GM13976 (cell line): ENCODE measurements at places on chromosomes 2 and 18.

GRCh38 chr2:68256093-68256450, 3.7 kb upstream of the PPP3R1 start:
- DNase-seq: no peak

- no peak for DNase-seq
These were observed 54.9 kb upstream of the CYP1B1 start for GRCh38 chr2:38130876-38131275.

GRCh38 chr2:174121175-174121574, 127.2 kb downstream of the OLA1 start:
- no peak for DNase-seq

- DNase-seq: no peak
These were observed 131.3 kb upstream of the SMIM21 start for GRCh38 chr18:75558790-75559189.

DNA sequence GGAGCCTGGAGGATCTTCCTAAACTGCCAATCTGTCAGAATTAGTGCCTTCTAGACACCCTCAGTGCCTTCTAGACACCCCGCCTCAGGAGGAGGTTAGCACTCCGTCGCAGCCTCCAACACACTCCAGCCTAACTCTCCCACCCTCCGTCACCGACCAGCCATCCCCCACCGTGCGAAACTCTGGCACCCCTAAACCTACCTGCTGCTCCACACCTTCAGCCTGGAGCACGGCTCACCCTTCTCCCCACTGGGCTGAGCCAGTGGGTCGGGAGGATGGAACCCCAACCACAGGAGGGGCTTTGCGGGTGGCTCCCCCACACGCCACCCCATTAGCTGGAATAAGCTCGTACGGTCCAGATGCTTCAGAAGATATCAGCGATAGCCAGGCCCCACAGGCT, 468.9 kb upstream of the HS6ST1 start:
- DNase-seq: no peak

DNA sequence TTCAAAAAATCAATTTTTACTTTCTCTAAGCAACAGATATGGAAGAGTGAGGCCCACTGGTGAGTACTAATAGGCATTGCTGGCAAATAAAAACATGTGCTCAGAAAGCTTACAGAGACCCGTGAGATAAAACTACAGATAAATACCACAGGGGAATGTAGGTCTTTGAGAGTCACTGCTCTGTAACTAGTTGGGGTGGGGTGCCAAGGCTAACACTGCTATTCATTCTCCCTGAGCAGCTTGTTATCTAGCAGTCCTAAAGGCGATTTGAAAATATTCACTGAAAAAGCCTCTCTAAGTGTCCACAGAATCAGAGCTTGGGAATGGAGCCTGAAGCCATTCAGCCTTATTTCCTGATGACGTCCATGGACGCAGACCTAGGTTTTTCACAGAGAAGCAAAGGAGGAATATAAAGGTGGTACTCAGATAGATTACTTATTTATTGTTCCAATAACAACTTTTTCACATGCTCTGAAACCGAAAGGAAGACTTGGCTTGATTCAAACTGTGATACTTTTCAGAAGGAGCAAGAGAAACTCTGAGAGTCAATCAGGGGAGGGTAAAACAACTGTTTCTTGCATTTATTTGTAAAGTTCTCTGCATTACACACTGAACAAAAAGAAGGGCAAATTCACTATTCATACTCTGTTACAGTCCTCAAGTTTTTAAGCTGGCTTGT, 188.4 kb downstream of the PPP1R1C start:
- DNase-seq: no peak

GRCh38 chr2:181632733-181633401, 24.0 kb downstream of the CERKL start:
- no peak for DNase-seq

GRCh38 chr2:9463698-9464034, 10.7 kb upstream of the IAH1 start:
- no peak for DNase-seq

DNA sequence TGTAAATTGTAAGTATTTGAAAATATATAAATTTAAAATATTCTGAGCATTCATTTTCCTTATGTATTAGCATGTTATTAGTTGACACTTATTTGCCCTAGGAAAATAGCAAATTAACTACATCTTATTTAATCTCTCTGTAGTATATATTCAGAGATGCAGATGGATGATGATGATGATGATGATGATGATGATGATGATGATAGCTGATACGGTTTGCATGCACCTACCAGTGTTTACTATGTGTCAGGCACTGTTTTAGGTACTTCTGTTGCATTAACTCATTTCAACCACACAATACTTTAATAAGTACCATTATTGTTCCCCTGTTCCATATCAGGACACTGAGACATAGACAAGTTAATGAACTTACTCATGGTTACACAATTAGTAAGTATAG, 191.4 kb upstream of the BOD1L2 start:
- no peak for DNase-seq

DNA sequence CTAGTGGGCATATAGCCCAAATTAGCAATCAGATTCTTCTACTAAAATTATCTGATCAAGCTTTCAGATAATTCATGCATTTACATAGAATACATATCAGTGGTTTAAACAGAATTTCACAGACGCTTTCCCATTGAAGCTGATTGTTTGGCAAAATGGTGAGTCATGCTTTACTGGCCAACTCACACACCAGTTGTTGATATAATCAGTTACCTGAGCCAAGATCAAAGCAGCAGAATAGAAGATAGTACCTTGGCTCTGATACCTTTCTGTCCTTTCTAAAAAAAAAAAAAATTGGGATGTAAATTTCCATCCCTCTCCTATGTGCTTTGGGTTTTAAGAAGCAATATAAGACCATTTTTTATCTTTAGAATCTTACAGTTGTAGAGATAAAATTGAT, 178.0 kb downstream of the MCFD2 start:
- DNase-seq: no peak

DNA sequence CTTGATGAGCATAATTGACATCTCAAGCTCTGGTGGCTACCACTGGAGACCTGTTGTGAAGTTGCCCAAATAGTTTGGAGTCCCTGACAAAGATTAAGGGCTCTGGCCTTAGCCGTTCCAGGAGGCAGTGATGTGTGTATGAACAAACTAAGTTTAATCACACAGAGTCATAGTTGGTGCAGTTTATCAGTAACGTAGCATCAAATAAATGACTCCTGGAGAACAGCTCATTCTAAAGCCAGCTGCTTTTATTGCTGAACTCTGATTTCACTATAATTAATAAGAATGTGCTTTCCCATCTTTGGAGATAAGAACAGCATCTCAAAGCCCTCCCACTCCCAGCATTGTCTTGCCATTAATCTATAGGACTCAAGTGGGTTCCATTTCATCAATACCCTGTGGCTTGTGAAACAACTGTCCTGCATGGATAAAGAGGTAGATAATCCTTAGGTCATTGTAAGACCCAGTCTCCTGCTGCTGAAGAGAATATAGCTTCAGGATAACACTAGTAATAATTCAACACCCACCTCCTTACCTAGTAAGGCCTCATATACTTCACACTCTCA, 211.4 kb upstream of the THUMPD2 start:
- no peak for DNase-seq

DNA sequence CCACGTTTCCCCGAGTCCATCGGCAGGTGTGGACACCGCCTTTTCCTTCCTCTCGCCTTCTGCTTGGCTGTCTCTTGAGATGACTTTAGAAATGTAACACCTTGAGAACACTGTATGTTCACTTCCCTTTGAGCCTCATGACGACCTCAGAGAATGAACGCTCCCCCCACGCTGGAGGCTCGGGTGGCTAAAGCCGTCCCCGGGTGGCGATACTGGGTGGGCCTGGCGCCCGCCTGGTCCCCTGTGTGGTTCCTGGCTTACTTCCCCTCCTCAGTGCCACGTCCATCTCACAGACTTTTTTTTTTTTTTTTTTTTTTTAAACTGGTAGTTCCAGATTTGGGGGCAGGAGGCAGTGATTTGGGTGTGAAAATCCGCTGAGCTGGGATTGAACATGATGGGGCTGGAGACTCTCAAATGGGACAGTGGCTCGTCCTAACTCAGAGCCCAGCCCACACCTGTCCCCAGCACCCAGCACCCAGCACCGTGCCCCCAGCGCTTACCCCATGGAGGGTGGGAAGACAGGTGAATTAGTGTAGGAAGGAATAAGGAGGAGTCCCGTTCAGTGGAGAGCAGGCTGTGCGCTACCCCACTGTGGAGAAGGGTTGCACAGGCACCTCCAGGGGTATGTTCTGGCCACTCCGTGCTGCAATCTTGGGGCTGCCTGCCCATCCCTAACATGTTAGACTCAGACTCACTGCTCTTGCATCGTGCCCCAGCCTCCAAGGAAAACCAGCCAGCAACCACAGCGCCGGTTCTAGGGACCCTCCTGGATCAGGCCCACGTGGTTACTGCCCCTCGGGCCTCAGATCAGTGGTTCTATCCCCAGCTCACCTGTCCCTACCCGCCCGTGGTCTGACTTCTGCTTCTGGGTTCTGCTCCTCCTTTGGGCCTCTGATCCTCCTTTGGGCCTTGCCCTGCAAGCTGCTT, 174.0 kb downstream of the ASB1 start:
- no peak for DNase-seq

- no peak for DNase-seq
These were observed 1921.9 kb upstream of the LRRTM1 start for GRCh38 chr2:82226441-82226840.

GRCh38 chr2:196170213-196170605, 1.2 kb downstream of the STK17B start:
- peak; percentile 33 for DNase-seq

- no peak for DNase-seq
These were observed 866.6 kb downstream of the CPS1 start for GRCh38 chr2:211423018-211423417.

GRCh38 chr2:68837164-68837860, 33.9 kb downstream of the BMP10 start:
- DNase-seq: peak; percentile 57

GRCh38 chr18:32507093-32507492, 36.4 kb upstream of the GAREM1 start:
- DNase-seq: no peak

GRCh38 chr2:21422050-21422449, 298.3 kb downstream of the TDRD15 start:
- DNase-seq: peak; percentile 36
